ENCODE measurements at places on chromosomes 7 and 10.
A peak's percentile ranks its signal among the peaks of the same experiment; 100 is the strongest.

GRCh38 chr10:103969436-103969835 is 2.5 kb downstream of the SLK start:
- no peak for DNase-seq

DNA sequence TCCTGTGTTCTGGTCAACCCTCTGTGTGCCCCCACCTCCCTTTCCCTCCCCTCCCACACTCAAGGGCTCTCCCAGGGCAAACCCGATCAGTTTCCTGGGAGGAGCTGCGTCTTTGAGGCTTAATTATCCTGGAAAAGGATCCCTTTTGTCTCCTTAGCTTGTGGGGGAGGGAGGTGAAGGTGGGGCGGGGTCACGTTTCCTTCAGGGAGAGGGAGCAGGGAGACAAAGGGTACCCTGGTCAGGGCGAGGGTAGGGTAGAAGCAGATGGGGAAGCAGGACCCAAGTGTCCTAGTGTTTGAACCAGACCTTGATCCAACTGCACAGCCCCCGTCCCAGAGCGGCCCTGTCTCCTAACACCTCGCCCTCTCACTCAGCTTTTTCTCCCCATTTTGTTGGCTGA is 90.1 kb downstream of the HIF1AN start:
- DNase-seq: no peak

DNA sequence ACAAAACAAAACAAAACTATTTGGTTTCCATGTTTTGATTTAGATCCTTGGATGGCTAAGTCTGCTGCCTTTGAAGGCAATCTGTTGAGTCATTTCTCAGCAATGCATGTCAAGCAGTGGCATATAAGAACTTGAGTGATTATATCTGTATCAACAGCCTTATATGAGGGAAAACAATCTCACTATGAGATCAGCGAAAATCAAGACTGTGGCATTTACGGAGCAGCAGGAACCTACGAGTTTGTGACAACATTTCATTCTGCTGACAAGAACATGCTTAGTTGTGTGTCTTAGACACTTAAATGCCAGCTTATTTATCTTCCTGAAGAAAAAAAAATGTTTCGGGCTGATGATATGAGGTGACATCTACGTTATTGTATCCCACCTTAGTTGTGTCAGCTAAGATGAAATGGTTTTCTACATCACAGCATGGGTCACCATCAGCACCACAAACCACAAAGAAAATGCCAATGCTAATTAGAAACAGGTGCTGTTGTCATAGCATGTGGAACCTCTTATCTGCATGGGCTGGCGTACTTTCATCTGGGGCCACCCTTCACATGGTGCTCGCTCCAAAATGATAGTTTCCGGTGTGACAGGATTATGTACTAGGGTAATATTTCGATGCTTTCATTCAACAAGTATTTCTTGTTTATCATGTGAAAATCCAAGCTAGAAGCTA is 1085.5 kb downstream of the SORCS1 start:
- DNase-seq: no peak

- DNase-seq: peak; percentile 42
Measured at GRCh38 chr10:110207805-110208613, 604 bp downstream of the MXI1 start.

- no peak for DNase-seq
Measured at GRCh38 chr10:44935201-44935965, 24.2 kb upstream of the RASSF4 start.

DNA sequence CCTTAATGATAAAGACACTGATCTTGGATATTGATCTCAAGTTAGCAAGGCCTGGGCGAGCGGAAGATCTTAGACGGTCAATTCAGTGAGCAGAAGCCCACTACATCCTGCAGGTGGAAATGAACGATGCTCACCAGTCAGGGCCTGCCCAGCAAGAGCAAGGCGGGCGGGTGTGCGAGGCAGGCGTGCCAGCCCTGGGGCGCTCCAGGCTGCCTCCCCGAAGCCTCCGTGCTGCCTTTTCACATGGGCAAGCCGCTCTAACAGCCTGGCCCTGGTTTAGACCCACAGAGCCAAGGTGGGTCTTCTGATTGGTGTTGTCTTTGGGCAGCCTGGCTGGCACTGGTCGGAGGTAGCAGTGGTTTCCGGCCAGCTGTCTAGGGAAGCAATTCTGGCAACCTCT is 475.1 kb upstream of the FOXK1 start:
- DNase-seq: no peak

All from HEK293T (cell line).